Stomach (tissue), 19 donors: ENCODE measurements at places on chromosomes 4 and X. TPM values are rescaled to one million over a fixed set of nuclear protein-coding genes. Genes with fewer than 3 reads are reported as not detected.

Gene FGFR3
- 61.6 TPM for total RNA-seq

Gene SEPTIN11
- 298 TPM for total RNA-seq

Gene SLC9B1
- 3.7 TPM for total RNA-seq

Gene IL21
- not detected for total RNA-seq

Gene KLHL4
- total RNA-seq = not detected

Gene ADGRG2
- 25.0 TPM for total RNA-seq

Gene STARD8
- total RNA-seq = 2.9 TPM

Gene NPY1R
- total RNA-seq = 21.6 TPM

Gene MSL3
- 38.4 TPM for total RNA-seq

Gene RAB9B
- not detected for total RNA-seq

Gene BEX1
- total RNA-seq = not detected

Gene PRRG1
- 1.7 TPM for total RNA-seq

Gene DNAAF6
- not detected for total RNA-seq

- peak; percentile 38 for DNase-seq
These were observed 190.3 kb upstream of the PSAPL1 start for GRCh38 chr4:7625071-7625470.

DNA sequence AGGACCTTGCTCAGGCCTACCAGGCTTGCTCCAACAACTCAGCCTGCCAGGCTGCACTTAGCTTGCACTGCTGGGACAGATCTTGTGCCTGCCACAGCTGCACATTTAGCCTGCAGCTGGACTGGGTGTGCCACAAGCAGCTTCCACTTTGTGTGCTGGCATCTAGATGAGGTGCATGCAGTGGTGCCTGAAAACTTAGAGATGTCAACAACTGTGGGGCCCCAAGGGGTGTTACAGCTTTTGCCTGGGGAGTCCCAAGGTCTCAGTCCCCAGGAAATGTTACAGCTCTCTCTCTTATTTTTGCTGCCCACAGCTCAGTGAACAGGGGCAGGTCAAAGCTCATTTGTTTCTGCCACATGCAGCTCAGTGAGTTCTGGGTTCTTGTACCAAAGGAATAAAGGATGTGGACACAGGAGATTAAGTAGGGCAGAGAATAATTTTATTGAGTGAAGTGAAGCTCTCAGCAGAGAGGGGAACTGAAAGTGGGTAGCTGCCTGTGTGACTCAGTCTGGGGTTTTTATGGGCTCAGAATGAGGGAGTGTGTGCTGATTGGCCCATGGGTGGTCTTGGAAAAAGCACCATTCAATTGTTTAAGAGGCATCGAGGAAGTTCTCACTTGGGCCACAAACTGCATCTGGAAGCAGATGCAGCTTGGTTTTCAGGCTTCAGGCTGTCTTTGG, 828.3 kb downstream of the TECRL start:
- no peak for DNase-seq

DNA sequence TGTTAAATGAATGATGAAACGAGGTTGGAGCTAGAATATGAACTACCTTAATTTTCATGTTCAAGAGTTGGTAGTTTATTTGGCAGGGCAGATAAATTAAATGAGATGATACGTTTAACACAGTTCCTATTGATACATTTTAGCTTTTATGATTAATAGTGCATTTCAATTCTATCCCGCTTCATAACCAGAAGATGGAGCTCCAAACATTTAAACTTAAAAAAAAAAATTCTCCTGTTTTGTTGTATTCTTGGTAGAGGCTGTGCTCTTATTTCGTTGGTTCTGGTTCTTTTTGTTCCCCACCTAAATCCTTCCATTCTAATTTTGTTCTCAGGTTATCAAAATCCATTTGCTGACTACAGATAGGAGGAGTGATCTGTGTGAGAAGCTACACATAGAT, 71.8 kb upstream of the PTPN13 start:
- DNase-seq = no peak

GRCh38 chr4:70589785-70590184, 2.3 kb upstream of the AMBN start:
- DNase-seq = no peak

GRCh38 chr4:25807102-25807728, 55.6 kb downstream of the SEL1L3 start:
- no peak for DNase-seq

DNA sequence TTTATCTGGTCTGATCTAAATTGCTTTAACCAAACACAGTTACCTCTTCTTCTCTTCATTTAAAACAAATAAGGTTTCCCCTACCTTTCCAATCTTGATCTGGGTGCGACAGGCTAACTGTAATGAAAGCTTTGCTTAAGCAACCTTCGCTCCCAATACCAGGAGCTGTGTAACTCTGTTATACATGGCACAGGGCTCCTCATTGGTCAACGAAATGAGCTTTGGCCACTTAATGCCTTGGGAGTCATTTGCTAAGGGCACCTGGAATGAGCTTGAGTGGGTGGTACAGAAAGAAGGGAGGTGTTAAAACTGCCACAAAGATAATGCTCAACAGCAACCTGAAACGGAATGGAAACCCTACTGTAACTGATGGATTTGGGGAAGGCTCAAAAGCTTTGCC, 140.5 kb downstream of the CHRNA9 start:
- DNase-seq = peak; percentile 74

DNA sequence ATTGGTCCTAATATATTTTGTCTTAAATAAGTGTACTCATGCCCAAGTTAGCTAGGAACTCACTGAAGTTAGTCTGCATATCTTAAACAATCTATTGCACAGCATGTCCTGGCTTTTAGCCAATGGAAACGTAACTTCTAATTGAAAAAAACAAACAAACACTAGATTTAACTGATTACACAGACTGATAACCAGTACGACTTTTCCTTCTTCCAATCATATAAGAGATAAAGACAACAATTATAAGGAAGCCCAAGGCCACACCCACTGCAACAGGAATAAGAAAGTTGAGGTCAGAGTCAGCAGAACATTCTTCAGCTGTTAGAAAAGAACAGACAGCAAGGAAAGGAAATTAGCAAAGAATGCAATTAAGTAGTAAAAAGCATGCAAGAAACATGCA, 40.8 kb downstream of the LAMP2 start:
- DNase-seq = no peak

- no peak for DNase-seq
These were observed 163.9 kb downstream of the SLC7A11 start for GRCh38 chr4:138078253-138078652.

DNA sequence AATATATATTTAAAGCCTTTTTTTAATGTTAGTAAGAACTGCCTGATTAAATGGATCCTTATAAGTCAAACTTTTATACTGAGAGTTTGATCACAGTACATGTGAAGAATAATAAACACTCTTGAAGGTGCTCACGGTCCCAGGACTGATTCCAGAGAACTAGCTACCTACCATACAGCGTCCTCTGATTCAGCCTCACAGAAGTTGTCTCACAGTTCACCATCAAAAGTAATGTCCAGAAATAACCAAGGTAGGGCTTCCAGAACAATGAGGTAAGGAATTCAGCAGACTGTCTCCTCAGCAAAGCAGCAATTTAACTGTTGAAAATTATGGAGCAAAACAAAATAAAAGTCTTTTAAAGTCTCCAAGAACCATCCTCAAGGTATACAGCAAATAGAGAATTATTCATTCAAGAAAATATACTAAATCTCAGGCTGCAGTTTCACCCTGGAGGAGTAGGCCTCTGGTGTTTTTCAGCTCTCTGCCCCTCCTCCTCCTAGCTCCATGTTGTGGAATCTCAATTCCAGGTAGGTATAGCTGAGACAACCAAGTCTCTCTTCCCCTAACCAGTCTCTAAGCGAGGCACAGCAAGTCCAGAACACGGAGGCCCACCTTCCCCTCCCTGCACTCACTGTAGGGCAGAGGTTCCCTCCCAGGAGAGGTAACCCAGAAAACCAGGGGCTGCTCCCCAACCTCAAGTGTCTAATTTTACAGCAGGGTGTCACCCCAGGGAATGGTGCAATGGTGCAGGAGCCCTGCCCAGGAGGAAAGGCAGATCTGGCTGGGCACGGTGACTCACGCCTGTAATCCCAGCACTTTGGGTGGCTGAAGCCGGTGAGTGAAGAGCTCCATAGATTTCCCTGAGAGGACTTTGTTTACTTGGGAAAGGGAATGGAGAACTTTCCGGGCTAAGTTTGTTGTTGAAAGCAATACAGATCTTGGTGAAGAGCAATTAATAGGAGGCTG, 28.6 kb downstream of the FAM241A start:
- no peak for DNase-seq

- DNase-seq = no peak
These were observed 154.2 kb upstream of the HAND2 start for GRCh38 chr4:173684223-173684622.

DNA sequence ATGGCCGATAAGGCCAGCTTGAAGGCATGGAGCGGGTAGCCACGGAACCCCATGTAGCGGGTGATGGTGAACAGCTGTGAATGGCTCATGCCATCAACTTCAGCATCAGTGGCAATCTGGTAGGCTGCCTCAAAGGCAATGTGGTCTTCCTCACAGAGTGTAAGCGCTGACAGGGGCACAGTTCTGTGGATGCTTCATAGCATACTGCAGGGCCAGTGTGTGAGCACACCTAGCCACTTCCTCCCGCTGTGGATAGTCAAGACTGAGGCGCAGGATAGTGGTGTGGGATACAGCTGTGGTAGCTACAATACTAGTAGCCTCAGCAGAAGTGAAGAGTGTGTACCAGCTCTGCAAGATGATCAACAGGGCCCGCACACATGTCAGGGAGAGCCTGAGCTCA, 40.5 kb downstream of the C4orf33 start:
- DNase-seq = no peak

- DNase-seq = no peak
These were observed 262.0 kb downstream of the COL25A1 start for GRCh38 chr4:109040441-109040840.

DNA sequence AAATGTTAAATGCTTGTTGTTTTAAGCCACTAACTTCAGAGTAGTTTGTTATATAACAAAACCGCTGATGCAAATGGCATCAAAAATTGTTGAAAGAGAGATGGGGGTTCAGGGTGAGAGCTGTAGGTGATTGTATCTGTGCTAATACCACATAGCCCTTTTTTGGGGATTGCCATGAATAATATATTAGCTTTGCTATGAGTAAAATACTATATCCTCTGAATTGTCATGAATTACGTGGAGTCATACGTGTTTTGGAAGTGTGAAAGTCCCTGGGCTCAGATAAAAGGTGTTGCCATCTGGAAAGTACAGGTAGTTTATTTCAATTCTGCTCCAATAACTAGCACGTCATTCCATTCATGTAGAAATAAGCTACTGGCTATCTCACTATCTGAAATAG, 30.6 kb downstream of the DYNLT3 start:
- DNase-seq = no peak

DNA sequence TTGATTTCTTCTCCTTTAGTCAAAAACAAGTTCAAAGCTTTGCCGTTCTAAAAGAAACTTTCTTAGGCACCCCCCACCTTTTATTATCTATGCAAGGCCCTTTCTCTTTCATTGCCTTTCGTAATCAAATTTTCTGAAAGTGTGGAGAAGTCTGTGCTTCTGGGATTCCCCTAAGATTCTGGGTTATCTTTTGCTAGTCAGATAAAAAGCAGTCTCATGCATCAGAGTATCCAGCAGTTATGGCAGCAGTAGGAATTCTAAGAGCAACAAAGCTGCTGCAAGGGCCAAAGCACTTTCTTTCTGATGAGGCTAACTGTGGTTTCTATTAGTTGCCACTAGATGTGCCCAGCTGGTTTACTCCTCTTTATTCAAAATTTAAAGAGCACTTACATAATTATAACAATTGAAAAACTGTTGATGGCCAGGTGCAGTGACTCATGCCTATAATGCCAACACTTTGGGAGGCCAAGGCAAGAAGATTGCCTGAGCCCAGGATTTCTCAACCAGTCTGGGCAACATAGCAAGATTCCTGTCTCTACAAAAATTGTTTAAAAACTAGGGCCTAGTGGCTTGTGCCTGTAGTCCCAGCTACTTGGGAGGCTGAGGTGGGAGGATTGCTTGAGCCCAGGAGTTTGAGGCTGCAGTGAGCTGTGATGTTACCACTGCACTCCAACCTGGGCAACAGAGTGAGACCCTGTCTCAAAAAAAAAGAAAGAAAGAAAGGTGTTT, 296.2 kb downstream of the PAPSS1 start:
- no peak for DNase-seq

DNA sequence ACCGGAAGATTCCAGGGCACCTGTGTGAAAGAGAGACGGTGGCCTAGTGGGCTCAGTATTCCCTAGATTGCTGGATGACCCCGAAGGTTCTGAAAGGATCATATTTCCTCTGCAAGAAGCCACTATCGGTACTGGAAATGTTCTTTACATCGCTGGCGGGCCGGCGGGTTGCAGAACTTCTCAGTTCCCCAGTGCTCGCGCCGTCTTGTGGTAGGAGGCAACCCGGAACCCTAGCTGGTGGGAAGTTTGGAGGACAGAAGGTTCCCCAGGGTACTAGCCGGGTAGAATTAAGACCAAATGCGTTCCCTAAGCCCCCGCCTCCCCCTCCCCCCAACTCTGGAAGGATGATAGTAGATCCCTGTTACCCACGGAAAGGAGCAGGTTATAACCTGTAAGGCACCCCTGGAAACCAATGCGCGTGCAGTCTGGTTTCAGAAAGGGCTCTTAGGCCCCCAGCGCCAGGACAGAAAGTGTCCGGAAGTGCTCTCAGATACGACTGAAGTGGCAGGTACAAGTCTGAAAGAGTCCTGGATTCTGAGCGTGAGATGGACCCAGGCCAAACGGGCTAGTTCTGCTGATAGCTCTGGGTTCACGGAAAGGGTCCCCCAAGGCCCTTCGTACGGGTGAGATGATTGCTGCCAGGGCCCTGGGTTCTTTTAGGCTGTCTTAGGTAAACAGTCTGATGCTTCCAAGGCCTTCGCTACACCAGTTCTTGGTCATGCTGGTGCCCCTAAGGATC, 61.7 kb upstream of the DCAF8L1 start:
- no peak for DNase-seq

GRCh38 chr4:124650614-124651013, 61.9 kb downstream of the ANKRD50 start:
- DNase-seq = no peak

- DNase-seq = no peak
These were observed 41.0 kb upstream of the ZNF330 start for GRCh38 chr4:141179474-141180373.

DNA sequence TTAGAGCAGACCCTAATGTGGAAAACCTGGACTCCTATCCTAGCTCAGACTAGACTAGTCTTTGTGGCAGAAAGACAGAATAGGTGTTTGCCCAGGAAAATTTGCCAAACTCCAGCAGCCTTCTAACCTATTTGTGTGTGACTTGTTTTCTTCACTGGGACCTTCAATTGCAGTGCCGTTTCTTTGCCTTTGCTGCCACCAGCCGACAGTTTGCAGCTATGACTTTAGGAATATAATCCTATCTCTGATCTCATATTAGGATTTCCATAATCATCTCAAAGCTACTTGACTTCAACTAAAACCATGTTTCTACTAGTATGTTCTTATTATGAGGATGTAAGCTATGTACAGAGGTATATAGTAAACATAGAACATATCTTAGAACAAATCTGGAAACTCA, 60.2 kb upstream of the PGAM4 start:
- no peak for DNase-seq

DNA sequence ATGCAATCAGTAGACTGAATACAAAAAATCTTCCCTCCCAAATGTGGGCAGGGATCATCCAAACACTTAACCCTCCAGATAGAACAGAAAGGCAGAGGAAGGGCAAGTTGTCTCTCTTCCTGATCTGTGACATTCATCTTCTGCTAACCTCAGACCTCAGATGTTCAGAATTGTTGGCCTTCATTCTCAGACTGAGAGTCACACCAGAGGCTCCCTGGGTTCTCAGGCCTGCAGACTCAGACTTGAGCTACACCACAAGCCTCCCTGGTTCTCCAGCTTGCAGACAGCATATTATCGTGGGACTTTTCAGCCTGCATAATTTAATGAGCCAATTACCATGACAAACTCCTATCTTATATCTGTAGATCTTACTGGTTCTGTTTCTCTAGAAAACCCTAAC, 1471.6 kb upstream of the ADGRL3 start:
- no peak for DNase-seq
